HCT116 (cell line): ENCODE measurements at places on chromosomes 7 and 10. TPM values are rescaled to one million over a fixed set of nuclear protein-coding genes. Genes with fewer than 3 reads are reported as not detected.

The TMEM139 gene
- 9.9 TPM for total RNA-seq

The GDF2 gene
- total RNA-seq: not detected

The CHST3 gene
- 10.6 TPM for total RNA-seq

The MDFIC gene
- total RNA-seq: 8.3 TPM

The KCNH2 gene
- 9.7 TPM for total RNA-seq

The SPDYE6 gene
- not detected for total RNA-seq

The CSTF2T gene
- 18.5 TPM for total RNA-seq

The EVX1 gene
- total RNA-seq: 0.25 TPM

DNA sequence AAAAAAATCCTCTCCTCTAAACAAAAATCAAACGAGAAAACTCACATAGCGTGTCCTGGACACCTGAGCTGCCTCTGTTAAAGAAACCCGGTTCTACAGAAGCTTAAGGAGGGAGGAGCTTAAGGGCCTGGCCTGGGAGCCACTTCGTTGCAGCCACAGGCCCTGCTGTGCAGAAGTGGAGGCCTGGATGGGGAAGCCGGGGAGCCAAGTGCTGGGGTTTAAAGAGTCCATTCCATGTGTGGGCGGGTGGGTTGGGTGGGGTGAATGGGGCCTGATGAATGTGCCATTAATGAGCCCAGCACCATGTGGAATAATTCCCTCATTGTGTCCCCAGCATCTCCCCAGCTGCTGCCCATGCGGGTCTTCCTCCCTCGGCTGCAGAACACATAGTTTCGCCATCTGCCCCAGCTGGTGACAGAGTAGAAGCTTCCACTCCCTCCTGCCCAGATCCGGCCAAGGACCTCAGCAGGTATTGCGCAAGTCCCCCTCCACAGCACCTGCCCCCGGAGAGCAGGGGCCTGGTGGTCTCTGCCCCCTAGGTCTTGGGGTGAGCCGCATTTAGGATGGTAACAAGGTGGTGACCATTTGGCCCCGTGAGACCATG lies 127.8 kb upstream of the BTBD16 start:
- DNase-seq: no peak

DNA sequence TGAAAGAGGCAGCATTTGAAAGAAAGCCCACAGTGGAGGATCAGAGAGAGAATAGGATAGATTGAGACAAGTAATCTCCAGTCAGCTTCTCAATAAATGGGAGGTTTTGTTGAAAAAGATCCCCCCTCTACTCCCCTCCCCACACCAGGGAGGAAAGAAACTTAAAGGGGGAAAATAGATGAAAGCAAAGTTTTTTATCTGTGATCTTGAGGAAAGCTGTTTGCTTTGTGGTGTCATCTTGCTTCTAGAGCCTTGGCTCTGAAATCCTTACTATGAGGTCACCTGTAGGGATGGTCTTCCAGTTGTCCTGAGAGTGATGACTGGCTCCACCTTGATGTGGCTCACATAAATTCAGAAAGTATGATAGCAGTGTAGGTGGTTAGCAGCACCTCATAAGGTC lies at the start of gene SPAM1:
Gene SPAM1, plus strand, starts transcription at position 301 of the 400 bp plus-strand sequence. CDS start 28,330 bp downstream, outside the sequence.
- DNase-seq: no peak

DNA sequence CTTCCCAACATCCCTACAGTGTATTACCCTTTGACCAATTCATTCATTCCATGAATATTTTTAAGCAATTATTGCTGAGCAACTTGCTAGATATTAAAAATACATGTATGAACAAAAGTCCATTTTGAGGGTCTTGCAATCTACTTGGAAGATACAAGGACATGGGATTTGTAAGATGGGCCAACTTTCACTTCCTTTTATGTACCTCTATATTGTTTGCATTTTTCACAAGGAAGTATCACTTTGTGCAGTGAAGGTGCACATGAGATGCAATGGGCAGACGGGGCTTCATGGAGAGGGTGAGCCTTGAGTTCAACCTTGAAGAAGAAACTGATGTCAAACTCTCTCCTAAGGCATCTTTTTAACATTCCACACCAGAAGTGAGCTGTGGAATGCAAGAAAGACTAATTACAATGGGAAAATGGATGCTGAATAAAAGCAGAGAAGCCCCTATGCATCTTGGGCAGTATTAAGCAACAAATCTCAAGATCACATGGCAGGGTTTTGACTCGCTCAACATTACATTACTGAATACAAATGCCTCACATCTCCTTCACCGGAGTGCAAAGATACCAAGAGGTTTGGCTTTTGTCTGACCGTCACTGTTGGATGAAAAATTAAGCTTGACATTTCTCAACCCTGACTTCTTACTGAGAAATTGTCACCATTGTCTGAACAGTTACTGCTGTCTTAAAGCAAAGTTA lies 341.5 kb downstream of the ELMO1 start:
- DNase-seq: no peak

GRCh38 chr10:97584060-97584797 lies at the start of gene HOGA1:
TSS of gene HOGA1 (plus strand) at chr10:97584389. CDS start at chr10:97584704, 315 bp downstream.
- peak; percentile 84 for DNase-seq

- no peak for DNase-seq
These were observed 163.6 kb downstream of the PTPRN2 start for GRCh38 chr7:158424011-158424410.

DNA sequence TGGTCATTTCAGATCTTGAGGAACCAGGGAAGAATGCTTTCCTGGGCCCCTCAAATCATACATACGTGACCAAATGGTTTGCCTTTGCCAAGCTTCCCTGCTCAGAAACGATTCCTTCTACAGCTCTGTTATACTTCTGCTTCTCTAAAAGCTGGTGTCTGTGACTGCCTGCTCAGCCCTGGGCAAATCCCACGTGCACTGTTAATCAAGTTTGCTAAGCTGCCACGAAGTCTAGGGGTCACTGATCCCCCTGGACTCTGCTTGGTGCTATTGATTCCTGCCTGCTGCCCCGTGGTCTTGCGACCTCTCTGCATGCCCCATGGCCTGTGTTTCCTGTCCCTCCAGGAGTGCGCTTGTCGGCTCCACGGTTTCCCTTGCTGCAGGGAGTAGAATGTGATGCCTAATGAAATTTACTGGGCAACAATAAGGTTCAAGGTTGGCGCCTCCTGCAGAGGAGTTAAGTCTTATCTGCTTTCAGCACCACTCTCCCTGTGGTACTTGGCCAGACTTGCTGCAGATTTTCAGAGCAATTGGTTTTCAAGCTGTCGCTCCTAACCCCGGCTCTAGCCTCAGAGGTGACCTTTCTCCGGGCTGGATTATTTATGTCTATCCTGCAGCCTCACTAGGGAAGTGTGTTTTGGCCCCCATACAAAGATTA lies 201.6 kb upstream of the FZD8 start:
- DNase-seq: no peak

DNA sequence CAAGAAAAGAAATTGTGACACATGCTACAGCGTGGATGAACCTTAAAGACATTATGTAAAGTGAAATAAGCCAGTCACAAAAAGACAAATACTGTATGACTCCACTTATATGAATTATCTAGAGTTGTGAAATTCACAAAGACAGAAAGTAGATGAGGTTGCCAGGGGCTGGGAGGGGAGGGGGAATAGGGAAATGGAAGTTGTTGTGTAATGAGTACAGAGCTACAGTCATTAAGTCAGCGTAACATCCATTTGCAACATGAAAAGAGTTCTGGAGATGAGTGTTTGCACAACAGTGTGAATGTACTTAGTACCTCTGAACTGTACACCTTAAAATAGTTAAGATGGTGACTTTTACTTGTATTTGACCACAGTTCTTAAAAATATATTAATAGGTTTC lies 112.1 kb upstream of the CDK1 start:
- no peak for DNase-seq

DNA sequence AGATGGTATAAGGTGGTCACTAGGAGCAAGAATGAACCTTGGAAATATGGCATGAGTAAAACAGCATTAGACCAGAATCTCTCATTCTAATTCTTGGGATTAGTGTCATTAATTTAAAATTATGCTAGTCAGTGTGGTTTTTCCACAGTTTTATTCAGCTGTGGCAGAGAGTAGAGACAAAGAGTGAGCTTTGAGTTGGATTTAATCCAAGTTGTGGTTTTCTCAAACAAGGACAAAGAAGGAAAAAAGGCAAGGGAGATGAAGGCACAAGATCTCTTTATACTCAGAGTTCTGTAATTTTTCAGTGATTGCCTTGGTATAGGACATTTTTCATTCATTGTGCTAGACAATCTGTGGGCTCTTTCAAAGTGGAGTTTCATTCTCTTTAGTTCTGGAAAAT lies 28.2 kb upstream of the AKAP9 start:
- DNase-seq: no peak

- no peak for DNase-seq
These were observed 30.0 kb upstream of the VDAC2 start for GRCh38 chr10:75180592-75180991.

GRCh38 chr7:2999078-2999500 lies 44.6 kb downstream of the CARD11 start:
- no peak for DNase-seq

GRCh38 chr7:142628945-142629344 lies 120.3 kb upstream of the PRSS1 start:
- DNase-seq: no peak

GRCh38 chr7:18350678-18351077 lies 144.9 kb upstream of the HDAC9 start:
- no peak for DNase-seq
